ENCODE measurements at places on chromosomes 11 and 22. TPM values are rescaled to one million over a fixed set of nuclear protein-coding genes. Genes with fewer than 3 reads are reported as not detected.

ST3GAL4 gene
- 34.3 TPM for total RNA-seq

DGAT2 gene
- total RNA-seq = 79.3 TPM

FOLR2 gene
- total RNA-seq = 25.7 TPM

GAB4 gene
- not detected for total RNA-seq

LTBP3 gene
- total RNA-seq = 56.0 TPM

GLYAT gene
- not detected for total RNA-seq

LRRC32 gene
- 17.5 TPM for total RNA-seq

LRRC10B gene
- 0.49 TPM for total RNA-seq

INPPL1 gene
- 37.7 TPM for total RNA-seq

RSF1 gene
- 64.4 TPM for total RNA-seq

RCOR2 gene
- total RNA-seq = 2.1 TPM

PANX3 gene
- not detected for total RNA-seq

EXPH5 gene
- total RNA-seq = 17.6 TPM

FAT3 gene
- 17.2 TPM for total RNA-seq

SLC22A25 gene
- total RNA-seq = 0.10 TPM

UBQLNL gene
- total RNA-seq = 0.49 TPM

ST14 gene
- 18.3 TPM for total RNA-seq

FAM76B gene
- 29.6 TPM for total RNA-seq

Measured in skin of body (tissue), 3 donors.